ENCODE measurements at places on chromosomes 13 and 19. TPM values are rescaled to one million over a fixed set of nuclear protein-coding genes. Genes with fewer than 3 reads are reported as not detected.

Gene CCDC97
- 7.7 TPM for total RNA-seq

Gene UBE2S
- total RNA-seq: 40.6 TPM

Gene EPS8L1
- total RNA-seq: 5.7 TPM

Gene CD79A
- total RNA-seq: 0.13 TPM

Gene PSG7
- total RNA-seq: under 0.01 TPM
